ENCODE measurements at places on chromosomes 3 and 15.

- no peak for DNase-seq
Measured at GRCh38 chr3:53282581-53282980, 26.8 kb upstream of the TKT start.

GRCh38 chr3:126370055-126370454, 12.8 kb upstream of the KLF15 start:
- DNase-seq: no peak

DNA sequence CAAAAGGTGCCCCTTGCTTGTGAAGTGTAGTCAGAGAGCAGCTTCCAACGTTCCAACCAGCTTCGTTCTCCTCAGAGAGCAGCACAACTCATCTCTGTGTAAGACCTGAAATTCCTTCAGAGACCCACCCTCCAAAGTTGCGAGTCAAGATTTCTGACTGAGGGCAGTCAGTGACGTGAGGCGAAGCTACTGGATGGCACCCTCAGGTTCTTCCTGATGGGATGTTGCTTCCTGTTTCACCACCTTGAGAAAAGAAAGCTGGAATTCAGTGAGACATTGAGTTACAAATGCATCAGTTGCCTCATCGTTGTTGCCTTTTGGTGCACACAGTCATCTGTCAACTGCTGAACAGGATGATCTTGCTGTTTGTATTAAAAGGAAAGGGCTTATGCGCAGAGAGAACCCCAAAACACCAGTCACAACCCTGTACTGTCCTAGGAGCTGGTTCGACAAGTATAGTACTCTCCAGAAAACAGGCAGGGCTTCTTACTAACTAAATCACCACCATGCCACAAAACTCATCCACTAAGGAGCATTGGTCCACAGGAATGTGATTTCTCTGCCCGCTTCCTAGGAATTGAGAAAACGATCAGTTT, at the start of gene CERS3:
TSS of gene CERS3 (minus strand) at position 118 of the 596 bp plus-strand sequence. CDS start 27,101 bp downstream, outside the sequence.
- DNase-seq: no peak

GRCh38 chr3:171976526-171976925, 62.9 kb upstream of the FNDC3B start:
- DNase-seq: peak; percentile 34

GRCh38 chr15:64430000-64430735, 30.2 kb upstream of the ZNF609 start:
- peak; percentile 93 for DNase-seq

GRCh38 chr15:73996939-73997338, 2.4 kb downstream of the PML start:
- peak; percentile 73 for DNase-seq

DNA sequence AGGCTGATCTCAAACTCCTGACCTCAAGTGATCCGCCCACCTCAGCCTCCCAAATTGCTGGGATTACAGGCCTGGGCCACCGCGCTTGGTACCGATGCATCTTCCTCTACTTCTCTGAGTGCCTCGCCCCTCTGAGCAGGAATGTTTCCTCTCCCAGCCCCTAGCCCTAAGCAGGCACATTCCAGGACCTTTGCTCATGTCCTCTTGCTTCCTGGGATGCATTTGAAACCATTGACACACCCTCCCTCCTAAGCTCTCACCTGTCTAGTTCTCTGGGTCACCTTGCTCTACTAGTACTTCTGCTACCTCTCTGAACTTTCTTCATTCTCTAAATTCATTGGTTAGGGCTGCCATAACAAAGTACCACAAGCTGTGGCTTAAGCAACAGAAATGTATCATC, 17.9 kb upstream of the UACA start:
- no peak for DNase-seq

DNA sequence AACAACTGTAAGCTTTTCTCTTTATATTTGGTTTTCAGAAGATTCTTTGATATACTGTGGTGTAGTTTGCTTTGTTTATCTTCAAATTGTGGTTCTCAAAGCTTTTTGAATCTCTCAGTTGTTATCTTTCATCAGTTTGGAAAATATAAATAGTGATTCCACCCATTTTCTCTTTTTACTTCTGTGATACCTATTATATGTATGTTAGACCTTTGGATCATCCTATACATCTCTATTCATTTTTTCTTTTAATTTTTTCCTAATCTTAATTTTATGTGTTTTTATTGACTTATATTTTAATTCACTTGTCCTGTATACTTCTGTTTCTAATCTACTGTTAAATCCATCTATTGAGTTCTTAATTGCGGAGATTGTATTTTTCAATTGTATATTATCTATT, 160.7 kb upstream of the COL8A1 start:
- no peak for DNase-seq

GRCh38 chr3:102085431-102086176, 236.3 kb downstream of the NFKBIZ start:
- DNase-seq: no peak

DNA sequence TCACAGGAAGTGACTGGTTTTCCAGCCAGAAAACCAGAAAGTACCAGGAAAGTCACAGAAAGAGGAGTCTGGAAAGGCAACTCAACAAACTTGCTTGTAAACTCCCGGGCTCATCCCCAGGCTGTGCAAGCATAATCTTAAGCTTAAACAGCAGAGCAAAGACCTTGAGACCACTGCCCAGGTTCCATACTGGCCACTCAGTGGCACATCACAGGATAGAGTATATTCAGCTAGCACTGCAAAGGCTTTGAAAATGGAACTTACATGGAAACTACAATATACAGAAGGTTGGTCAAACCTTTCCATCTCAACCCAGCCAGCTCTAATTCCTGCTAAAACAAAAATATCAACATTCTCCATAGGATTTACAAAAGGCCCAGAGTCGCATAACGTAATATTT, 20.1 kb downstream of the DMXL2 start:
- DNase-seq: no peak

GRCh38 chr3:193832833-193833413, 239.9 kb downstream of the OPA1 start:
- DNase-seq: no peak

DNA sequence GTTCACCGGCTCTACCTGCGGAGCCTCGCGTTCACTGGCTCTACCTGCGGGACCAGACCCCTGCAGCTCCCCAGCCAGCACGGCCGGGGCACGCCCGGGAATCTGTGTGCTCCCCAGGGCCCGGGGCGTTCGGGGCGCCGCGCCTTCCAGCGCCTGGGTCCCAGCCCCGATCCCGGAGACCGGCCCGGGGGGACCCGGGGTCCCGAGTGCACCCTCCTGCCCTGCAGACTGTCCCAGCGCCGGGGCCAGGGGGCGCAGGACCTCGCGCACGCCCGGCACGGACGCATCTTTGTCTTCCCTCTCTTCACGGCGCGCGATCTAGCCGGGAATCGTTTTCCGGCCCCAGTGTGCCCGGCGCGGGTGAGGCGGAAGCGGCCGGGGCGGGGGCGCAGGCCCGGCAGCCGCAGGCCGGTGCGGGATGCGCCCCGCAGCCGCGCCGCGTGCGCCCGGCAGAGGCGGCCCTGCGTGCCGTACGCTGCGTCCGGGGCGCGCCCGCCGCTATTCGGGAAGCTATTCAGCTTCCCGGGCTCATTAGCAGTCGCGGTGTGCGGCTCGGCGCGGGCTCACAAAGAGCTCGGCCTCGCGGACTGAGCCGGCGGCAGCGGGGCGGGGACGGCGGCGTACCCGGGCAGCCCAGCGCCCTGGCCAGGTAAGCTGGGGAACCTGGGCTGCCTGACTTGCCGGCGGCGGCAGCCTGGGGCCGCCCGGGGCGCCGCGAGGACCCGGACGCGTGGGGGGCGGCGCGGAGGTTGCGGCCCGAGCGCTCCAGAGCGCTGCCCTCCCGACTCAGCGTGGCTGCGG, at the start of gene APBA2:
TSS of gene APBA2 (plus strand) at position 345 of the 801 bp plus-strand sequence. CDS start 167,911 bp downstream, outside the sequence.
- DNase-seq: peak; percentile 57

DNA sequence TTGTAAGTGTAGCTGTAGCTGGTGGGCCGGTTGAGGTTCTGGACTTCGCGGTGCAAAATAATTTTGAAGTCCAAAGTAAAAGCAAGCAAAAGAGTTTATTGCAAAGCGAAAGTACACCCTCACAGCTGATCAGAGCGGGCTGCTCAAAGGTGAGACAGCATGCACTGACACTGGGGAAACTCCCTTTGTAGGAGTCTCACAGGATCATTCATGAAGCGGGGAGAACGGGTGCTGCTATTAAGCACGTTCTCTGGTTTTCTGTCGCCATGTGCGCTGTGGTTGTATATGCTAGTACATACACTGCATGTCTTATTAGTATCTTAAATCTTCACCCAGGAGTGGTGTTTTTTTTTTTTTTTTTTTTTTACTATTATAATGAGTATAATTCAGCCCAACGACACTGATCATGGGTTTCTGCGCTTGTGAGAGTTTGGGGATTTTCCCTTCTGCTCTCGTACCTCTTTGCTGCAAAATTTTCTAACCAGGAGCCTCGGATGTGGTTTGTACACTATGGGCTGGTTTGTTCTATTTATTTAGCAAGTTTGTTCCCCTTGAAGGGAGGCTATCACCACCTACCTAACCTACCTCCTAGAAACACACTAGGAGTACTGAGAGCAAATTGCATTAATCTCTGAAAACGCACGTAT, 1.4 kb upstream of the AP4E1 start:
- DNase-seq: peak; percentile 16

DNA sequence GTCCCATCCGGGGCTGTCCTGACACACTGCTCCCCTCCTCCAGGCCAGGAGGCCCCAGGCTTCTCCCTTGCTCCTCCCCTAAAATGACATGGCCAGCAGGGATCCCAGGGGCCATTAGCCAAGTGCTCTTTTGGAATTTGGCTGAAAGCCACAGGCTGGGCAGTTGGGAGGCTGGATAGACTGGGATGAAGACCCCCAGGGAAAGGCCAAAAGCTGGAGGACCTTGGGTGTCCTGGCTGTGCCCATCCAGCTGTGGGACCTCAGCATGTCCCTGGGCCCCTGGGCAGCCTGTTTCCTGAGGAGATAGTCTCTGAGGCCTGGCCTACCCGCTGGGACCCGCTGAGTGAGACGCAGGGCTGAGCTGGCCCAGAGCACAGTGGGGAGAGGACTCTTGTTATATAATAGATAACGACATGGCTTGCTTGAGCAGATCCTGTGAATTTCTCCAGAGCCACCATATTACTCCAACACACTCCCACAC, 5.7 kb upstream of the PDE8A start:
- no peak for DNase-seq

- no peak for DNase-seq
Measured at GRCh38 chr3:124628863-124629262, 101.4 kb upstream of the UMPS start.

DNA sequence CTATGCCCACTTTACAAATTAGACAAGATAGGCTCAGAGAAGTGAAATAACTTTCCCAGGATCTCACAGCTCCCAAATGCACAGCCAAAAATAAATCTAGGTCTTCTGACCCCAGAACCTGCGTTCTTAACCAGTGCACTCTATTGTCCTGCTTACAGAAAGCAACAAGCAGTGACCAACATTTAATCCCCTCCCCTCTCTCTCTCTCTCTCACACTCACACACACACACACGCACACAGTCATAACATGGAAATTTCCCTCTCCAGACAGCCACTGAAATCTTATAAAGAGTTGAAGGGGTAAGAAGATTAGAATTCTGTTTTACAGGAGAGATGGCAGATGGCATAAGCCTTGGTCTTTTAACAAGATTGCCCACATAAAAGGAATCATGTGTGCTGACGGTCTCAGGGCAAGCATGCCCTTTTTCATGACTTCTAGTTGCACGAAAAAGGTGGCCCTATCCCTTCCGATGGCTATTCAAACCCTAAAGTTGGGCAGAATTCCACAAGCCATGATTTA, 29.4 kb downstream of the EOGT start:
- DNase-seq: no peak

- no peak for DNase-seq
Measured at GRCh38 chr15:67218428-67218827, 36.0 kb downstream of the AAGAB start.

GRCh38 chr15:40190591-40190990, 29.7 kb downstream of the BUB1B start:
- peak; percentile 67 for DNase-seq

DNA sequence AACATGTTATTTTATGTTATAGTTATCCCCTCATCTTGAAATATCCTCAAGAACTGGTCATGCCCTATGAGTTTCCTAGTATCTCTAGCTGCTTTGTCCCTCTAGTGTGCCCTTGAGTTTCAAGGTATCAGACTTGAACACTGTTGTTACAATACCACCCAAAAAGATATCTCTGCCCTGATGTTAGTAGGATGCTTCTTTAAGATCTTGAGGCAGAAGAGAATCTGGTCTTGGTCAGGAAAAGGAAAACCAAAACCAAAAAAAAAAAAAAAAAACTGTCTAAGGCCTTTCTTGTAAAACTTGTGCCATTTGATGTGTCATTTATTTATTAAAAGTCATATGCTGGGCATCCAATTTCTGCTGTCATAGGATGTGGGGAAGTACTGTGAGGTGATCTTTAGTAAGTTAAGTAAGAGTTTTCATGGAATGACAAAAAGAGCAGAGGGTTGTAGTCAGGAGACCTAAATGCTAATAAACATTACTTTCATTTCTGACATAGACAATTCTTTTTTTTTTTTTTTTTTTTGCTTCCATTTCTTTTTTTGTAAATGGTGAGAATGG, 229.7 kb downstream of the NECTIN3 start:
- DNase-seq: no peak

- DNase-seq: peak; percentile 70
Measured at GRCh38 chr3:52533623-52534280, at the start of gene NT5DC2. TSS of gene NT5DC2 (minus strand) at chr3:52533857. CDS start at chr3:52533737, 120 bp downstream.

DNA sequence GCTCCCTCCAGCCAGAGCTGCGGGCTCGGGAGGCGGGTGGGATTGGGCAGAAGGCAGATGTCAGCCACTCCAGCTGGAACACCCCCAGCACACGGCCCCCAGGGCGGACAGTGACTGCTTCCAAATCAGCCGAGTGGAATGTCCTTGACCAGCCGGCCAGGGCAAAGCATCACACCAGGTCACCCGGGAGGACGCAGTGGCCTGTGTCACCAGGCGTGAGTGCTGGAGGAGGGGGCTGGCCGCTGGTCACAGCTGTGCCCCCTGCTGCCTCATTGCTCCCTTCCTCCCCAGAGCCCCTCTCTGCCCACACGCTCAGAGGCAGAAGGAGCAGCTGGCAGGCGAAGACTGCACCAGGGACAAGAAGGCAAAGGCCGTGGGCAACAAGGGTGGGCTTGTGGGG, 33.5 kb downstream of the NTRK3 start:
- no peak for DNase-seq

DNA sequence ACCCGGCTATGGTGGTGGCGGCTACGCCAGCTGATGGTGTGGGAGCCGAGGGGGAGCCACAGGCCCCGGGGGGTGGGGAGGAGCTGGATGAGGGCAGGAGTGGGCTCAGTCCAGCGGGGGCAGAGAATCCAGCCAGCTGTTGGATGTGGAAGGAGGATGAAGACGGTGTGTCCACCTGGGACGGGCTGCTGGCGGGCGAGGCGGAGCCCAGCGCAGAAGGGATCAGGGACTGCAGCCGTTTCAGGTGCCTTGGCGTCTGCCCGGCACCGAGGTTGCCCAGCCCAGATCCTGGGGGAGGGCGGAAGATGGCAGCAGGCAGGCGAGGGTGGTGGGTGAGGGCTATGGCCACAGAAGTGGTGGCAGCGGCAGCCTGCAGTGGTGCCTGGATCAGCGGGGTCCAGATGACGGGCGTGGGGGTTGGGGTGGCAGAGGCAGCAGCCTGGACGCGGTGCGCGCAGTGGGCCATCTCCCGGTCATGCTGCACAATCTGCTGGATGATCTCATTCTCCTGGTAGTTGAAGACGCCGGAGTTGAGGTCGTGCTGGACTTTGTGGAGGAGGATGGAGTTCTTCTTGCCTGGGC, 45.3 kb downstream of the HCN4 start:
- DNase-seq: no peak

GRCh38 chr3:69309814-69310213, 76.1 kb downstream of the FRMD4B start:
- DNase-seq: peak; percentile 59
